Caco-2 (cell line): ENCODE measurements at places on chromosomes 6 and 20.

GRCh38 chr6:167233490-167233889 lies 57.6 kb upstream of the UNC93A start:
- DNase-seq: no peak

GRCh38 chr20:51507216-51508036 lies 35.1 kb downstream of the NFATC2 start:
- DNase-seq: no peak

DNA sequence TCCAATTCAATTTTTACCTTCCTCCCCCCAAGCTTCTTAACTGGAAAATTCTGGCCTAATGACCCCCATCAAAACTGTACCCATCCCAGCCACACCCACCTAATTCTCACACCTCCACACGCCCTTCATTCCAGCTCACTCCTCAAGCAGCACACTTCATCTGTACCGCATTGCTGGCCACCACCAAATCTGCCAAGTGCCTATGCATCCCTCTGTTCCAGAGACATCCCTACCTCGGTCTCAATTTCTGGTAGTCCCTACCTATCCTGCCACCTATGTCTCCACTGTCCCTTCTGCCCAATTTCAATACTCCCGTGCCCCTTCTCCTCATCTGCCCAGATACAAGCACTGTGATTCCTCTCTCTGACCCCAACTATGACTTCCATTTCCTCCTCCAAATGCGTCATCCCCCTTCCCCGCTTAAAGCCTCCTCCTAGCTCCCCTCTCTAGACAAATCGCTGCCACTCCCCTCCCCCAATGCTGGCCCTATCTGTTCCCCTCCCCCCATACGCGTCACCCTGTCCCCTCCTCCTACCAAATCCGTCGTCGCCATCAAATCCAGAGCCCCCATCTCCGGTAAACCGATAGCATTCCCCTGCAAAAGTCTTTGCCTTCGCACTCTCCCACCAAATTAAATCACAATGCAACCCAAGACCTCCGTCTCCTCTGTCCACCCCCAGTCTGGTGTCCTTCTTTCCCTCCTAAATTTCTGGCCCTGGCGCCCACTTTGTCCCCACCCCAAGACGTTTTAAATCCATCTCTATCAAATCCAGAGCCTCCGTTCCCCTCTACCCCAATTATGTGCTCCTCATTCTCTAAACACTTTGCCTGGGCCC lies 1.2 kb downstream of the MTCH1 start:
- DNase-seq: peak; percentile 29

DNA sequence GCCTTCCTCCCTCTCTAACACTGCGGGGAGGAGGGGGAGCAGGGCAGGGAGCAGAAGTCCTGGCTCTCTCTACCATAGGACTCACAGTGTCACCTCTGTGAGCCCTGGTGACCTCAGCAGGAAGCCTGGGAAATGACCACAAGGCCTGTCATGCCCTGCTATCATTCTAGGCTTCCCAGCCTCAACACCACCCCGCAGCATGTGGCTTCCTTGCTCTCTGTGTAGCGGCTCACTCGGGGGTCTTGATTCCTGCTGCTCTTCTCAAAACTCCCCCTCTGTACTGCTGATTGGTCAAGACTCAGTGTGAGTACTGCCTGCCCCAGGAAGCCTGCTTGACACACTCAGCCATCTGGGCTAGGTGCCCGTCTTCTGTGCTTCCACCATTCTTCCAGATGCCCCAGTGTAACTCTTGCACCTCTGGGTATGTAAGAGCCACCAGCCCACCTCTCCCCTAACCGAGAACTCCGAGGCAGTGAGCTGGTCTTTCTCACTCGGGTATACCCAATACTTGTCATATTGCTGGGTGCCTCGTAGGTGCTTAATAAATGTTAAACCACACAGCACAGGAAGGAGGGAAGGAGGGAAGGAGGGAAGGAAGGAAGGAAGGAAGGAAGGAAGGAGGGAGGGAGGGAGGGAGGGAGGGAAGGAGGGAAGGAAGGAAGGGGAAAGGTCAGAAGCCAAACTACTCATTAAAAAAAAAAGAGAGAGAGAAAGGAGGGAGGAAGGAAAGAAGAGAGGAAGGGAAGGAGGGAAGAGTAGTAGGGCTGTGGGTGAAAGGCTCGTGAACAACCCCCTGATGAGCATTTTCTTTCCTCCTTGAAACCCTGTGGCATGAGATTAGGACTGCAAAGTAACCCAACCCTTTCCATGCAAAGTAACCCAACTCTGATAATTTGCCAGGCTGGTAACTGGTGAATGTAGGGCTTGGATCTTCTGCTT lies 5.0 kb downstream of the MDFI start:
- no peak for DNase-seq

- no peak for DNase-seq
Observed at GRCh38 chr6:3193102-3193849, 34.2 kb downstream of the TUBB2B start.

DNA sequence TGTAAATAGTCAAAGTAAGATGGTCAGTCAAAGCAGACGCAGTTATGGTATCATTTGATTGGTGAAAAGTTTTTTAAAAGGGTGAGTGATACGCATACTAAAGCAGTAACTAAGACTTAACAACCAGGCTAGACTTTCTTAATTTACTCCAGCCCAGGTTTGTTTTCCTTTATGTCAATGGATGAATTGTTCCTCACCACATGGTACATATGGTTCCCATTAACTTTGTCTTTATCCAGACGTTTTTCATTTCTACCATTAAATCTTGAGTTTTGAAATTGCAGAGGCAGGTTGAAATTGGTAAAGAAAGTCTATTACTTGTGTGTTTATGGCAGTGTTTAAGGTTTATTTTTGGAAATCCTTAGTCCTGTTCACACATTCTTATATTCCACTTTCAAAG lies 98.5 kb upstream of the SCGN start:
- DNase-seq: no peak

DNA sequence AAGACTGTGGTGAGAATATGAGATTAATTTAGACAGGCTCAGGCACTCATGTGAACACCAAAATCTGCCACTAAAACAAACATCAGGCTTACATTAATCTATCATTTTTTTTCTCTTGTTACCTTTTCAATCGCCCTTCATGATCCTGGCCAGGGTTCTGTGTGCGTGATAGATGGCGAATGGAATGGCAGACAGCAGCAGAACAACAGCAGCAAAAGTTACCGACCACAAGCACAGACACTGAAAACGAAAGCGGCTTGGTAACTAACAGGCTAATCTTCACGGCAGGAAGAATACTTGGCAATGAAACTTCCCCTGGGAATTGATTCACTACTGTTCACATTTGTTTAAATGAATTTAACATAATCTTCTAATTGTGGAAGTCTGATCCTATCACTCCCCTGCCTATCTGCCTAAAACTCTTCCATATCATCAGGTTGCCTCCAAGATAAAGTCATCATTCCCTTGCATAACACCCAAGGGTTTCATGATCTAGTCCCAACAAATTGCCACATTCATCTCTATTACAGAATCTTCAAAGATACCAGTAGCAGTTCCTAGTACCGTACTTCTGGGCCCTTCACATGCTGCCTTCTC lies 28.7 kb downstream of the PTPRK start:
- no peak for DNase-seq

DNA sequence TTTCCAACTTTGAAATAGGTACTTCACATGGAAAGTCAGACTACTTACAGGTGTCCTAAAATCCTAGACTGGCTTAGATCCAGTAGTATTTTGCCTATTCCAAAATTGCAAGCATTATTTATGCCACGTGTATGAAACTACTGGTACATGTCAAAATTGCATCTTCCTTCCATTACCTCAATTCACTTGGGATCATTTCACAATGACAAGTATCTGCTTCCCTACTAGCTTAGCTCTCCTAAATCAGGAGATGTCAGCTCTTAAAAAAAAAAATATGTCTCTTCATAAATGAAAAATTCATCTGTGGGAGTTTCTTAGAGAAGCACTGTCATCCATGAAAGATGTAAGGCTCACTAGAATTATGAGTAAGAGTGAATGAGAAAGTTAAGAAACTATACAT lies 466.6 kb upstream of the MANEA start:
- DNase-seq: no peak

GRCh38 chr6:21214738-21215448 lies 378.7 kb upstream of the SOX4 start:
- DNase-seq: no peak

- no peak for DNase-seq
Observed at GRCh38 chr6:14472986-14473337, 355.4 kb downstream of the CD83 start.

- DNase-seq: no peak
Observed at GRCh38 chr6:122651031-122651430, 40.8 kb downstream of the PKIB start.

GRCh38 chr6:154528310-154528915 lies 17.9 kb upstream of the CNKSR3 start:
- DNase-seq: no peak

DNA sequence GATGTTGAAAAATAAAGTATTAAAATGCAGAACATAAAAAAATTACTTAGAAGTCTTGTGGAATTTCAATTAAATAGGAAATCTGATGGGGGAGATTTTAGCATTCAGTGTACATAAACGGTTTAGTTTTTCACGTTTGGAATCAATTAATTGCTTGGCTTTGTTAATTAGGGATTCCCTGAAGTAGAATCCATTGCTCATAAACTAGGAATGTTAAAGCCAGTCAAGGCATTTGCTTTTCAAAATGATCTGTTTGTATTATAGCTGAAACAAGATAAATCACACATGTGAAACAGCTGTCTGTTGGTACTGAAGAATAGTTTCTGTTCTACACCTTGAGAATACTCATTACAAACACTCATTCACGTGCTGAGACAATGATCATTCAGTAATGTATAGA lies 297.9 kb downstream of the TBC1D7 start:
- no peak for DNase-seq

DNA sequence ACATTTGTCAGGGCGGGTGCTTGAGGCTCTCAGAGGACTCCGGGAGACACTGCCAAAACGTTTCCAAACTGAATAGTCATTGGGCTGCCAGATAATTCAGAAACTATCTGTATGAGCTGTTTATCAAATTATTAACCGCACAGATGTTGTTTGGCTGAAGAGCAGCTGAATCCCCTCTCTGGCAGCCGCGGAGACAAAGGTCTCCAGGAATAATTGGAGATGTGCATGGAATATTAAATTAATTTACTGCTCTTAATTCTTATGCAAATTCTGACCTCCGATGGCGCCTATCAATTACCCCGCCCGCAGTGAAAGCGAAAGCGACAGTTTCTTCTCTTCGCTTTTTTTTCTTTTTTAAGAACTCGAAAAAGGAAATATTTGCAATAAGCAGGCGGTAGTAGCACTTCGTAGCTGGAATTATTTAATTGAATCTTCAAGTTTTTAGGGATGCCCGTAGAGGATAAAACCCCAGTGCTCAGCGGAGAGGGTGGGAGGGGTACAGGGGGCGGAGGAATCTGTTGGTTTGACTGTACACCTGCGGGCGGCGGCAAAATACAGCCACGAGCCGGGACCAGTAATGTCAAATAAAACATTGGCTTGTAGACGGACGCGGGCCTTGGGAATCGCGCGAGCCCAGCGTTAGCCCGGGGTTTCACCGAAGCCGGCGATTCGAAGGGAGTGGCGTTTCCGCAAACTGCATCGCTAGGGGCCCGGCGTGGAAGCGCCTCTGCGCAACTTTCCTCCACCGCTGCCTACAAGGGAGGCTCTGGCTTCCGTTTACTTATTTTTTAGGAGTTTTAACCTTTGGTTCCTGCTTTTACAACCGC lies 6.2 kb downstream of the LINC00237 start:
- peak; percentile 83 for DNase-seq

DNA sequence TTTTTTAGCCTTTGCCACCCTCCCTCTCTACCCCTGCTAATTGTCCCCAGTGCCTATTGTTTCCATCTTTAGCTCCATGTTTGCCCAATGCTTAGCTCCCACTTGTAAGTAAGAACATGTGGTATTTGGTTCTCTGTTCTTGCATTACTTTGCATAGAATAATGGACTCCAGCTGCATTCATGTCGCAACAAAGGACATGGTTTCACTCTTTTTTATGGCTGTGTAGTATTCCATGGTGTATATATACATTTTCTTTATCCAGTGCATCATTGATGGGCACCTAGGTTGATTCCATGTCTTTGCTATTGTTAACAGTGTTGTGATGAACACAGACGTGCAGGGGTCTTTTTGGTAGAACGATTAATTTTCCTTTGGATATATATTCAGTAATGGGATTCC lies 104.2 kb upstream of the GJE1 start:
- no peak for DNase-seq

- no peak for DNase-seq
Observed at GRCh38 chr6:10894958-10895357, 8.1 kb downstream of the SYCP2L start.

DNA sequence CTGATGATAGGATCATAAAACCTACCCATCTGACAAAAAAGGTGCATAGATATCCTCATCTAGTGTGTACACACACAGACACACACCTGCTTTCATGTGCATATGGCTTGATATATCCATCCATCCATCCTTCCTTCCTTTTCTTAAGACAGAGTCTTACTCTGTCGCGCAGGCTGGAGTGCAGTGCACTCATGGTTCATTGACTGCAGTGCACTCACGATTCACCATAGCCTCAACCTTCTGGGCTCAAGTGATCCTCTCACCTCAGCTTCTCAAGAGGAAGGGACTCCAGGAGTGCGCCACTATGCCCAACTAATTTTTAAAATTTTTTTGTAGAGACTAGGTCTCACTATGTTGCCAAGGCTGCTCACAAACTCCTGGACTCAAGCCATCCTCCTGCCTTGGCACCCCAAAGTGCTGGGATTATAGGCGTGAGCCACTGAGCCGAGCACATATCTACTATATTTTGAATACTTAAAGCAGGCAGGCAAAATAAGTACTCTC lies 27.1 kb downstream of the ADNP start:
- DNase-seq: no peak

GRCh38 chr20:24968278-24968800 lies 19.3 kb downstream of the CST7 start:
- DNase-seq: no peak

- no peak for DNase-seq
Observed at GRCh38 chr6:157984686-157985225, 3.1 kb downstream of the SYNJ2 start.

- DNase-seq: no peak
Observed at GRCh38 chr6:143772116-143773086, 70.7 kb upstream of the LTV1 start.

DNA sequence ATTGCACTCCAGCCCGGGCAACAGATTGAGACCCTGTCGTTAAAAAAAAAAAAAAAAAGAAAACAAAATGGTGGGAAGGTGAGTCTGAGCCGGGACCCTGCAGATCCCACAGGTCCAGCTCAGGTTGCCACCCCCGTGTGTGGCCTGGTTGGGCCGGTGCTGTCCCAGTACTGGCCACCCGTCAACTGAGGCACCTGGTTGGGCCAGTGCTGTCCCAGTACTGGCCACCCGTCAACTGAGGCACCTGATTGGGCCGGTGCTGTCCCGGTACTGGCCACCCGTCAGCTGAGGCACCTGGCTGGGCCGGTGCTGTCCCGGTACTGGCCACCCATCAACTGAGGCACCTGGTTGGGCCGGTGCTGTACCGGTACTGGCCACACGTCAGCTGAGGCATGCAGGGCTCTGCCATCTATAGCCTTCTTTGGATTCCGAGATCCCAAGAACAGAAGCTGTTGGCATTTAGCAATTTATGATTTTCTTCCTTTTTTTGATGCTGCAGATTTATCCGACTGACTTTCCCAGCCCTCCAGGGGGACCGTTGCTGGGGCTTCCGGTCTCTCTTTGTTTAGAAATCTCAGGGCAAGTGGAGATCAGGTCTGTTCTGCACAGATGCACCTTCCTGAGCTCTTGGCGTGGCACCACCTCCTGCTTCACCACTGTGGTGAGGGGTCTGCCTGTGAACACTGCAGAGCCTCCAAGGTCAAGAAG lies 113.8 kb downstream of the SYCP2 start:
- DNase-seq: no peak
